ENCODE measurements at places on chromosomes 1 and 21. TPM values are rescaled to one million over a fixed set of nuclear protein-coding genes. Genes with fewer than 3 reads are reported as not detected.

GRCh38 chr21:39120876-39121599 is 62.2 kb downstream of the PSMG1 start:
- H3K4me1 ChIP-seq: no peaks in the 10 kb centered on the region
- DNase-seq: no peak
- H3K27ac ChIP-seq: no peak overlapping the region
- H3K27me3 ChIP-seq: no peaks in the 10 kb centered on the region
- peaks cover 3% of the 10 kb centered on the region for H3K36me3 ChIP-seq

DNA sequence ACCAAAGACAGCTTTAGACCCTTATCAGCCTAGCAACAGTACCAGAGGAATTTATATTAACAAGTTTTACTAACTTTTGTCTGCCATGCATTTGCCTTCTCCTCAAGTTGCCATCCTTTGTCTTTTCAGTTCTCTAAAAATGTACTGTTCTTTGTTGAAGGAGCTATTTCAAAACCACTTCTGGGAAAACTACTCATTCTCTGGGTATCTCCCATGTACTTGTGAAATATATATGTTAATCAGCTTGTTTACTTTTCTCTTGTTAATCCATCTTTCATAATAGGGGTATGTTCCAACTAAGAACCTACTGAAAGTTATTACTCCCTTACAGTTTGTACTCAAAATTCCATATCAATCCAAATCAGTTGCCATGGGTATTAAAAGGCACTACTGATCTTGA is 16.3 kb downstream of the DPYD start:
- no peak for DNase-seq
- no peaks in the 10 kb centered on the region for H3K27me3 ChIP-seq
- peaks cover 39% of the 10 kb centered on the region for H3K4me1 ChIP-seq
- peak overlapping the region; percentile 57 for H3K27ac ChIP-seq

DNA sequence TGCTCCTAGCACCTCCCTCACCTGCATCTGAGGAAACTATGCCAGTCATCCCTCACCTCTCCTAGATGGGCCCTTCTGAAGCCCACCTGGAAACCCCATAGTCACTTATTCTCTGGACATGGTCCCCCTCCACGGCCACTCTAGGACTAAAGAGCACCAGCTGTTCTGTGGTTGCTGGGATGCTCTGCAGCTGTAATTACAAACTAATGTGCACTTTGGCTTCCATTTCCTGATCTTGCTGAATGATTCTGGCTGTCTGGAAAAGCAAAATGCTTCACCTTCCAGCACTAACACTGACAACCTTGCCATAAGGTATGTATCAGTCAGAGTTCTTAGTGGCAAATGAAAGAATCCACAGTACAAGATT is 48.7 kb upstream of the PSEN2 start:
- no peak for DNase-seq
- peaks cover 15% of the 10 kb centered on the region for H3K4me1 ChIP-seq
- H3K4me3 ChIP-seq: no peak overlapping the region
- no peak overlapping the region for H3K27ac ChIP-seq
- no peaks in the 10 kb centered on the region for H3K36me3 ChIP-seq
- no peaks in the 10 kb centered on the region for H3K27me3 ChIP-seq

DNA sequence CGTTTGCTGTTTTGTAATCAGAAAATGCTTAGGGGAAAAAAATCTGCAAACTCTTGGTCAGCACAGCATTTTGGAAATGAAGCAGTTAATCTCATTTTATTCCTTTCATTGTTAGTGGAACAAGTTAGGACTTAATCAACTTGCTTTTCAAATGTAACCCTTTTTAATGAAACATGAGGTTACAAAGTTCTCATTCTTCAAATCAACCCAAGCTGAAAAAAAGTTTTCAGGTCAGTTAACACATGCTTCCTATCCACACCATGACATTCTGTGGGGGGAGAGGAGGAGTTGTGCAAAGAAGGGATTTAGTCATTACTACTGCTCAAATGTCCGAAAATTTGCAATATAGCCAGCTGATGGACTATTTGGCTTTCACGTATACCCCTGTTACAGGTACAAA is 283.2 kb upstream of the LYPLAL1 start:
- no peak overlapping the region for H3K4me3 ChIP-seq
- no peaks in the 10 kb centered on the region for H3K27me3 ChIP-seq
- DNase-seq: no peak
- no peaks in the 10 kb centered on the region for H3K4me1 ChIP-seq
- H3K27ac ChIP-seq: no peak overlapping the region
- H3K36me3 ChIP-seq: no peaks in the 10 kb centered on the region

DNA sequence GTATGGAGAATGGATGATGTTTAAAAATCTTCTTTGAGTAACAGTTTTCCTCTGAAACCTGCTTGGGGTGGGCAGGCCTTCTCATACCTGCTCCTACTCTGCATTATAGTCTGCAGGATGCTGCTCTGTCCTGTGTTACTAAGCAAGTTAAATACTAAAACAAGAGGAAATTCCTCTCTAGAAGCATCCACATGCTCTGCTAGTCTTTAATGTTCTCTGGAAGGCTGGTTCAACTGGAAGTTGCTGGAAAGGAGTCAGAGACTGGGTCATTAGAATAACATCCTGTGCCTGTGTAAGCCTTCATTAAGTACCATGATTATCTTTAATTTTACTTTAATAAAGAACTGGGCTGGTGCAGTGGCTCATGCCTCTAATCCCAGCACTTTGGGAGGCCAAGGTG is 5.8 kb downstream of the SELP start:
- no peaks in the 10 kb centered on the region for H3K36me3 ChIP-seq
- DNase-seq: no peak
- no peak overlapping the region for H3K4me3 ChIP-seq
- peak overlapping the region; percentile 89 for H3K27ac ChIP-seq

DNA sequence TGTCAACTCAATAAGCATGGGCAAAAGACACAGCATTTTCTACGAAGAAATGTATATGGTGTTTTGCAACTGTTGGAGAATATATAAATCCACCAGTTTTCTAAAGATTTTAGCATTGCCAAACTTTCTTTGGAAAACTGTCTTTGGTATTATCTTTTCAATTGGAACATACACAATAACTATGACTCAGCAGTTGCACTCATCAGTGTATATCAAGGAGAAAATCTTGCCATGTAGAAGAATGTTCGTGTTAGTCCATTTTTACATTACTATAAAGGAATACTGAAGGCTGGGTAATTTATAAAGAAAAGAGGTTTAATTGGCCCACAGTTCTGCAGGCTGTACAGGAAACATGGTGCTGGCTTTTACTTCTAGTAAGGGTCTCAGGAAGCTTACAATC is 41.1 kb downstream of the PRKAA2 start:
- H3K4me1 ChIP-seq: peaks cover 2% of the 10 kb centered on the region
- no peak for DNase-seq
- H3K4me3 ChIP-seq: no peak overlapping the region
- no peaks in the 10 kb centered on the region for H3K36me3 ChIP-seq
- H3K27me3 ChIP-seq: no peaks in the 10 kb centered on the region

- no peak overlapping the region for H3K27ac ChIP-seq
- H3K4me3 ChIP-seq: no peak overlapping the region
- DNase-seq: no peak
- H3K36me3 ChIP-seq: no peaks in the 10 kb centered on the region
Measured at GRCh38 chr1:204709021-204709420, 23.5 kb upstream of the LRRN2 start.

DNA sequence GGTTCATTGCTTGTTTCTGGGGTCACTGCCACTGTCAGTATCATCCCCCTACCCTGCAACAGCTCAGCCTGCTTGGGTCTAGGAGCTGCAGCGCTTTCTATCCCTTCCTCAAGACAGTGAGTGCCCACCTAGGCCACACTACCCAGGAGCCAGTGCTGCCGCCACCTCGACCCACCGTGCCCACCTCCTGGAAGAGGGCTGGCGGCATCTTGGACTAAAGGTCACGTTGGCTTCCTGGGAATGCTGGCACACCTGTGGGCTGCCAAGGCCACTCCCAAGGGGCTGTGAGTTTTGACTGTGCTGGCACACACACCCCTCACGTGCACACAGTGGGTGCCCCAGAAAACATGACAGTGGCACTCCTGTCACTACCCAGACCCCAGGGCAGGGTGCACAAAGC is 22.1 kb downstream of the CRYAA start:
- H3K27me3 ChIP-seq: no peaks in the 10 kb centered on the region
- no peak for DNase-seq
- peaks cover 6% of the 10 kb centered on the region for H3K4me1 ChIP-seq
- no peak overlapping the region for H3K4me3 ChIP-seq

GRCh38 chr1:30550365-30551220 is 172.8 kb downstream of the MATN1 start:
- DNase-seq: no peak
- H3K4me3 ChIP-seq: no peak overlapping the region
- H3K27ac ChIP-seq: no peak overlapping the region
- no peaks in the 10 kb centered on the region for H3K4me1 ChIP-seq
- peaks cover 5% of the 10 kb centered on the region for H3K27me3 ChIP-seq

DNA sequence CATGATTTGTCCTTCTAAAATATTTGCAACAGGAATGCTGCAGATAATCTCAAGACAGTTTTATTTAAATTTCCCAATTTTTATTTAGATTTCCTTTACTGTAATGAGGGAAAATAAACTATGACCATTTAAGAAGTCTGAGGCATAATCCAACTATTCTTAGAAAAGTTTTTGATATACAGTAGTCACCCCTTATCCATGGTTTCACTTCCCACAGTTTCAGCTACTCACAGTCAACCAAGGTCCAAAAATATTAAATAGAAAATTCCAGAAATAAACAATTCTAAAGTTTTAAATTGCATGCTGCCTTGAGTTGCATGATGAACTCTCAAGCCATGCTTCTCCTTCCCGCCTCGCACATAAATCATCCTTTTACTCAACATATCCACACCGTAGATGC is 33.3 kb downstream of the TOR3A start:
- peaks cover 13% of the 10 kb centered on the region for H3K36me3 ChIP-seq
- no peaks in the 10 kb centered on the region for H3K27me3 ChIP-seq
- no peak overlapping the region for H3K27ac ChIP-seq

- peak; percentile 8 for DNase-seq
- H3K27ac ChIP-seq: peak overlapping the region; percentile 59
- no peaks in the 10 kb centered on the region for H3K27me3 ChIP-seq
- H3K36me3 ChIP-seq: peaks cover 42% of the 10 kb centered on the region
- H3K4me1 ChIP-seq: peaks cover 27% of the 10 kb centered on the region
Measured at GRCh38 chr1:24903011-24903461, 27.0 kb downstream of the RUNX3 start.

- H3K4me1 ChIP-seq: peaks cover 5% of the 10 kb centered on the region
- H3K4me3 ChIP-seq: no peak overlapping the region
- H3K27ac ChIP-seq: no peak overlapping the region
- peaks cover 27% of the 10 kb centered on the region for H3K36me3 ChIP-seq
- no peak for DNase-seq
- no peaks in the 10 kb centered on the region for H3K27me3 ChIP-seq
Measured at GRCh38 chr1:89179343-89179742, 3.5 kb upstream of the GBP7 start.

- no peak for DNase-seq
- H3K36me3 ChIP-seq: no peaks in the 10 kb centered on the region
- H3K27me3 ChIP-seq: no peaks in the 10 kb centered on the region
- H3K4me1 ChIP-seq: no peaks in the 10 kb centered on the region
Measured at GRCh38 chr1:51600529-51600928, 16.4 kb upstream of the OSBPL9 start.

SAMSN1 gene
- 41.1 TPM for total RNA-seq

OR2T11 gene
- total RNA-seq: not detected

PRAMEF8 gene
- not detected for total RNA-seq

LY9 gene
- total RNA-seq: 19.5 TPM

NUAK2 gene
- 11.2 TPM for total RNA-seq

KCNN3 gene
- total RNA-seq: 0.26 TPM

PAPPA2 gene
- total RNA-seq: 0.19 TPM

LAMB3 gene
- total RNA-seq: 13.0 TPM

TSNAX gene
- total RNA-seq: 25.7 TPM

C21orf91 gene
- 25.6 TPM for total RNA-seq

Data from activated naive CD4-positive, alpha-beta T cell treated with anti-CD3 and anti-CD28 coated beads for 36 hours (primary cell).